Ecto neural progenitor cell (in vitro differentiated cells): ENCODE measurements at places on chromosomes 1 and 21.

DNA sequence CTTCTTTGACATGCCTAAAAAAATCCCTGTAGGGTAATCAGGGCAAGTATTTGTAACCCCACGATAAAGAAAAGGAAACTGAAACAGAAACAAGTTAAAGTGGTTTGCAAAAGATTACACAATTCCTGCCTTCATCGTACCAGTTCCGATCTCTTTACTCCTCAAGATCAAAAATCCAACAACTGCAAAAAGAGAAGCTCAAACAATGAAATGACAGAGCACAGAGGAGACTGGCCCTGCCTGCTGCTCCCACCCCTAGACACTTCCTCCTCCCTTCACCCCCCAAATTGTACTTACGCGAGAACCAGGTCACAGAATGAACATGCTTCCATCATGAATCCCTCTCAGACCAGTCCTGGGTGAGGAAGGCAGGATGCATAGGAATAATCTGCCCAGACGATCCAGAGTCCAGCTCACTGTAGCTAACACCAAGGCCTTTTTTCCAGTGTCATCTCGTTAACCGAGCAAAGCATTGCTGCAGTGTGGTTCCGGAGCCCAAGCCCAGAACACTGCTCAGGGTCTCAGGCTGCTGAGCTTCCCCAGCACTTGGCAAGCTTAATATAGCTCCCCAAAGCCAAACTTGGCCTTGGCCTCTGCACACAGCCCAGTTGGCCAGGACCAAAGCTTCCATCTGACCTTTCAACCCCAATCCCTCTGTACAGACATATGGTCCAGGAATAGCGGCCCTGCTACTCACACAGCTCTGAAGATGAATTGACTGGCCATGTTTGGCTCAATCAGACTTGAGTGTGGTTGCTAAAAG, 20.3 kb downstream of the RXRG start:
- DNase-seq = no peak

GRCh38 chr1:62744611-62745577, 39.0 kb upstream of the ATG4C start:
- no peak for DNase-seq

DNA sequence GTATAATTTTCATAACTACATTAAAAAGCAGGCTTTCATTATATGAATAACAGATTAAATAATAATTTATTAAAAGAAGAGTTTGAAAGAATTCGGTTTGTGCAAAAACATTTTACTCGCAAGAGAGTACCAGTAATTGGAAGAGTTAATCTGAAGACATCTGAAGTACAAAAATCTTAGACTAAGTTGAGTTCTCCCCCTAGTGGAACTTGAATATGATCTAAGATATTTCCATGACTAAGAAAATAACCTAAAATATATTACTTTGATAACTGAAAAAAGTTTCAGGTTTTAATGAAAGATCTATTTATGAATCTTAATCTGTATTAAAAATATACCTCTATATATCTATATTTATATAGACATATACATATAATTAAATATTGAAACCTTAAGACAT, 112.5 kb upstream of the GFI1 start:
- no peak for DNase-seq

DNA sequence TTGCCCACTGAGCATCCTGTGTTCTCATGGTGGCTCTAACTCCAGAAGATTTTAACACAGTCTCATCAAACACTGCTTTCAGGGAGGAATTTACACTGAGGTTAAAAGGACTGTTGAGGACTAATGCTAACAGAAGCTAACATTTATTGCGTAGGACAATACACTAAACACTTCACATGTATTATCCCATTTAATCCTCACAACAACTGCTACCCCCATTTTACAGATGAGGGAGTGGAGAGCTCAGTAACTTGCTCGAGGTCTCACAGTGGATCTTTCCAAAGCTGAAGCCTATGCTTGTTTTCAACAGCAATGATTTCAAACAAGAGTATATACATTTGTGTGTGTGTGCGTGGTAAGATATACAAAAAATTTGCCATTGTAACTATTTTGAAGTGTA, 13.9 kb downstream of the ATF3 start:
- DNase-seq = no peak

- no peak for DNase-seq
Measured at GRCh38 chr1:224722838-224723237, 106.7 kb downstream of the CNIH3 start.

- DNase-seq = no peak
Measured at GRCh38 chr1:89600451-89601224, 32.3 kb upstream of the LRRC8C start.
